ENCODE measurements at places on chromosomes 13 and 19.

DNA sequence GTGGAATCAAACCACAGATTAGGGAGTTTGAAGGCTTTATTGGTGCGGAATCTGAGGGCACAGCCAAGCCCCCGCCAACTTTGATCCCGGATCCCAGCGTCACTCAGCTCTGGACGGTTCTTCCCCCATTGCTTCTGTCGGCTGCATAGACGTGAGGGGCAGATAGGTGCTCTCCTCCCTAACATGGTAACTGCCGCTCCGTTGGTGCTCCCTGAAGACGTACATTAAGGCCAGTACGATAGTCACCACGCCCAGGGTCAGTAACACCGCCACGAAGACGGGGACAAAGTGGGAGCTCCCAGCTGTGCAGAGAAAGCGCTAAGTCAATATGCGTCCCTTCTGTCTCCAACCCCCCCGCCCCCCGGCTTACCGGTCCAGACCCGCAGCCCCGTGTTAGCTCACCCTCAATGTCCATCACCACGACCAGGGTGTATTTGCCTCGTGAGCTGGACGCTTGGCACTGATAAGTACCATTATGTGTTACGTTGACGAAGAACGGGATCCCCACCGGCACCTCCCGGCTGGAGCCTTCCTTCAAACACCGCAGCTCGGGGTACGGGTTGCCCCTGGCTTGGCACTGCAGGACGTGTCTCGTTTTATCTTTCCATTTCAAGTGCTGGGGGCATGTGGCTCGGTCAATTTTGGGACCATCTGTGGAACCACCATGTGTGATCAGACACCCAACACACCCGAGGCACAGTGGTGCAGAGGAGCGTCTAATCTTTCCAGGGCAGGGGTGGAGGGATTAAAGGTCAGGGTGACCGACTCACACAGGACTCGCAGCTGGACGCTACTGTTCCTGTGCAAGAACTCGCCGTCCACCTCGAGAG lies 644 bp upstream of the RAVER1 start:
- DNase-seq, result no peak

- no peak for DNase-seq
Measured at GRCh38 chr19:22807061-22807835, 23.3 kb upstream of the ZNF99 start.

- peak; percentile 17 for DNase-seq
Measured at GRCh38 chr19:5321851-5322681, 18.5 kb downstream of the PTPRS start.

DNA sequence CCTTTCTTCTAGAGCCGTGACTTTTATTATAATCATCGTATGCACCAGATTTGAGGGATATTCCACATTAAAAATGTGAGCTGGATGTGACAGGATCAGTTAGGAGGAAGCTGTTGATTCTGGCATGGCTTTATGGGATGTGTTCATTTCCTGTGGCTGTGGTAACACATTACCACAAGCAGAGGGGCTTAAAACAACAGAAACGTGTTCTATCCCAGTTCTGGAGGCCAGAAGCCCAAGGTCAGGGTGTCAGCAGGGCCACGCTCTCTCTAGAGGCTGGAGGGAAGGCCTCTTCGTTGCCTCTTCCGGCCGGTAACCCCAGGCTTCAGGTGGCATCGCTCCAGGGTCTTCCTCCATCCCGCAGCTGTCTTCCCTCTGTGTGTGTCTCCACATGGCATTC lies 14.5 kb downstream of the MED25 start:
- DNase-seq, result no peak

DNA sequence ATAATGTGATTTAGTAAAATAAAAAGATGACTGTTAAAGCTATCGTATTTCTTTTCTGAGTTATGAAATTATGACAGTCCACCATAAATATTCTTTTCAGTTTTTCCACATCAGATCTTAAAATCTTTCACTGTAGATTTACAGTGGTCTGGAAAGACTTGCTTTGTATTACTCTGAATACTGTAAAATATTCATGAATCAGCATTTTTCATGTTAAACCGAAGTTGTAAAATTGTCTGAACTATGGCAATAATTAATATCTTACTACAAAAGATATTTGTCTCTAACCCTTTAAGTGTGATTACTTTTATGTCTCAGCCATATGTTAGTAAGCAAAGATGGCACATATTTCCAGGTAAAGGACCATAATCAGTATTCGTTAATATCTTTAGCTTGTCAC lies 1397.2 kb upstream of the PCDH9 start:
- DNase-seq, result no peak

GRCh38 chr13:104466016-104466415 lies 1399.8 kb upstream of the SLC10A2 start:
- no peak for DNase-seq

- DNase-seq, result no peak
Measured at GRCh38 chr13:73235385-73235784, 176.6 kb downstream of the KLF5 start.

DNA sequence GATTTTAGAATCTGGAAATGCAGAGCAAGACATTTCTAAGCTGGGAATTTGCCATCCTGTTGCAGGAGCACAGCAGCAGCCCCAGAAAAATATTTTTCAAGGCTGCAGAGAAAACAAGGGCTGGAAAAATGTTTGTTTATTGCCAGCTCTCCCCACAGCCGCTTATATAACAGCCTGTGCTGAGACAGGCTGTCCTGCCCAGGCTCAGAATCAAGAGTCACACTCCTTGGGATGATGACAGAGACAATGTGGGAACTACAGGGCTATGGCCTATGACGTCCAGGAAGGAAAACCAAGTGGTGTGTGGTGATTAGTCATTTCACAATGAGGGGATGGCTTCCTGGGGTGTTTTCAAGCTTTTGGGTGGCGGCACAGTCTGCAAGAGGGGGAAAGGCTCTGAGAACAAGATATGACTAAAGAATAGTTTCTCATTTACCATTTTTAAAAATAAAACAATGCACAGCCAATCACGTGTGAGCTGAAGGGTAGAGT lies 136.3 kb upstream of the SERP2 start:
- peak; percentile 39 for DNase-seq

DNA sequence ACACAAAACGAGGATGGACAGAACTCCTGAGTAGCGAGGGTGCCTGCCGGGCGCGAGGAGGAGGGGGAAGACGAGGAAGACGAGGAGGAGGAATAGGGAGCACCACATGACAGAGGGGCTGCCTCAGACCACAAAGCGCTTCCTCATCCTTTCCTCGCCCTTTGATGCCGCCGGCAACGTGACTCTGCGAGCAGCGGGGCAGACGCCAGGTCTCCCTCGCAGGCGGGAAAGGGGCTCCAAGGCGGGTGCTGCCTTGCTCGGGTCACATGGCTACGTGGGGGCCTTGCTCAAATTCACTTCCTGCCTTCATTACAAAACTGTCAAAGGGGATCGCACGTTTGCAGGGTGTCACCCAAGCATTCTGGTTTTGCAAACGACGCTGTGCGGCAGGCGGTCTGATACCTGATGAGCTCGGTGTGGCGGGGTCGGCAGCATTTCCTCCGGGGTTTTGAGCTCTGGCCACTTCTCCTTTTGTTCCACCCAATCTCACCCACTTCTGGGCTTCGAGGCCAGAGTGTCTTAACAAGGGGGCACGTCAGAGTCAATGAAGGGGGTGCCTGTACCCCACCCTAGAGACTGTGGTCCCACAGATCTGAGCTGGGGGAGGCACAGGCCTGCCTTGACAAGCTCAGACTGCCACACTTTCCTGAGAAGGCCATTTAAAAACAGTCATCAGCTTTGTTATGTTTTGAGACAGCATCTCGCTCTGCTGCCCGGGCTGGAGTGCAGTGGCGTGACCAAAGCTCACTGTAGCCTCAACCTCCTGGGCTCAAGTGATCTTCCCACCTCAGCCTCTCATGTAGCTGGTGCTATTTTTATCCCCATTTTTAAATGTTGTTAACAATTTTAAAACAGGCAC lies 14.9 kb downstream of the MAP2K2 start:
- peak; percentile 49 for DNase-seq

DNA sequence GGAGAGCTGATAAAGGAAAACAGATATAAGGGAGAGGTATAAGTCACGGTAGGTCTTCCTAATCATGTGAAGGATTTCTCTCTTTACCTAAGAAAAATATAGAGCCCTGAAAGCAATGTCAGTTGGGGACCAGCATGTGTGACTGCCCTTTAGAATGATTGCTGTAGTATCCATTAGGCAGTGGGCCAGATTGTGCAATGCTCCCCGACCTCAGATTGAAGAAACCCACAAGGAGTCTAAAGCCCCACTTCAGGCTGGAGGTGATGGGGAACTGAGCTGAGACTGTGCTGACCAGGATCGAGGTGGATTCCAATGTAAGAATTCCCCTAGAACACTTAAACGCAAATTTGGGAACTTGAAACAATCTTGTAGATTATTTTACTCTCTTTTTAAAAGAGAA lies 614.4 kb downstream of the LIG4 start:
- DNase-seq, result no peak

Measured in activated T-cell treated with anti-CD3 and anti-CD28 coated beads, Interleukin-2, amount 50 U/mL, for 72 hours (primary cell).